ENCODE measurements at places on chromosomes 11 and 22.

- DNase-seq: no peak
Measured at GRCh38 chr11:60349990-60350389, 22.9 kb downstream of the MS4A6E start.

DNA sequence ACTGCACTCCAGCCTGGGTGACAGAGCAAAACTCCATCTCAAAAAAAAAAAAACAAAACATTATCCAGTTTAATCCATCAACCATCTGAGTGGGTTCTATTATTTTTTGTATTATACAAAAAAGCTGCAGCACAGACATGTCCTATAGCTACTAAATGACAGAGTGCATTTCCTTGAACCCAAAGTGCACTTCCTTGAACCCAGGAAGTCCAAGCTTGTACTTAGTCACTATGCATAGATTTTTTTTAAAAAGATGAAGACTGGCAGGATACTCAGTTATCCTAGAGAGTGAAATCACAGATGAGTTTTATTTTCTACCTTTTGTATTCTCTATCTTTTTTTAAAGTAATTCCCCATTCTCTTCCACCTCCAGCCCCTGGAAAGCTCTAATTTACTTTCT lies 8.0 kb upstream of the RRAS2 start:
- DNase-seq: no peak

DNA sequence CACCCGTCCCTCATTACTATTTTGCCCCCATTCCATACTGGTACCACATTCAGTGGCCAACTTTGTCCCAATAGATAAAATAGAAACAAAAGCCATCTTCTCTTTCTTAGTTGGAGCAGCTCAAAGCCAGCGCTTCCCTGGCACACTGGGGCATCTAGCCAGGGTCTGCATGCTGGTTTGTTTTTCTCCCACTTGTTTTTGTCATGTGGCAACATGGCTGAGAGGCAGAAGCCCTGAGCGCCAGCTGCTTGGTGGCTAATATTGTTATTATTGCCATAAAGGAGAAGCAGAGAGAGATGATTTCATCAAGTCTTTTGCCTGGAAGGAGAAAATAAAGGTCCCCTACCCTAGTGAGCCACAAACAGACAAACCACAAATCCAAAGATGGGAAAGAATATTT lies 48.4 kb upstream of the CRTAM start:
- DNase-seq: no peak

GRCh38 chr22:40235308-40235707 lies 57.6 kb downstream of the TNRC6B start:
- DNase-seq: no peak

GRCh38 chr11:45022294-45023064 lies 71.8 kb upstream of the TP53I11 start:
- DNase-seq: no peak

DNA sequence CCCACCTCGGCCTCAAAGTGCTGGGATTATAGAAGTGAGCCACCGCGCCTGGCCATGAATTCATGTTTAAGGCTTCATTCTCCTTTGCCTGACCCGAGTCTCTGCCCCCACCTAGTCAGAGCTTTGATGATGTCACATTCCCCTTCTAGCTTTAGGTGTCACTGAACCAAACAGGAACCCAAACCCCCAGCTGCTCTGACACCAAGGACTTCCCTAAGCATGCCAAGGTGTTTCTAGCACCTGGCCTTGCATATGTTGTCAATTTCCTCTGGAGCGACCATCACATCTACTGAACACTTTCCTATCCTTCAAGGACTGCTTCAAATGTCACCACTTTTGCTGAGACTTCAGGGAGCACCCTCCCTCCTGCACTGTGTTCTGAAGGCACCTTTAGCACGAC lies 2.3 kb downstream of the F2 start:
- no peak for DNase-seq

DNA sequence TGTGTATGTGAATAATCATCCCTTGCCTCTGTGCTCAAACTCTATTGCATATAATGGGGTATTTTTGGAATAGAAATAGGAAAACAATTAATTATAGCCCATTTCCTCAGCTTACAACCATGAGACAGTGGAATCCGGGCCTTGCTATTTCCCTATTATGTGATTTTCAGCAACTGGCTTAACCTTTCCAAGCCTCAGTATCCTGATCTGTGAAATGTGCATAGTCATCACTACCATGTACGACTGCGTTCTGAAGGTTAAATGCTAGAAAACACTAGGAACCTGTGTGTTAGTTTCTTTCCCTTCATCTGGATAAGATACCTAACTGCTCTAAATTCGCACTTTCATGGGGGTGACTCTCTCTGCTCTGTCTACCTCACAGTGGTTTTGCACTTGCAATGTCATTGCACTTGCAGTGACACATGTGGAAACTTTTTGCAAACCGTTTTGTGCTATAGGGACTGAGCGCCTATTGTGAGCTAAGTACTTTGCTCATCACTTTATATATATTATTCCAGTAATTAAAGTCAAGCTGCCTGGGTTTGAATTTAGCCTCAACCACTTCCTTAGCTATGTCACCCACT lies 48.3 kb downstream of the IRAG1 start:
- no peak for DNase-seq

GRCh38 chr22:33274214-33275072 lies 216.3 kb upstream of the SYN3 start:
- peak; percentile 67 for DNase-seq

DNA sequence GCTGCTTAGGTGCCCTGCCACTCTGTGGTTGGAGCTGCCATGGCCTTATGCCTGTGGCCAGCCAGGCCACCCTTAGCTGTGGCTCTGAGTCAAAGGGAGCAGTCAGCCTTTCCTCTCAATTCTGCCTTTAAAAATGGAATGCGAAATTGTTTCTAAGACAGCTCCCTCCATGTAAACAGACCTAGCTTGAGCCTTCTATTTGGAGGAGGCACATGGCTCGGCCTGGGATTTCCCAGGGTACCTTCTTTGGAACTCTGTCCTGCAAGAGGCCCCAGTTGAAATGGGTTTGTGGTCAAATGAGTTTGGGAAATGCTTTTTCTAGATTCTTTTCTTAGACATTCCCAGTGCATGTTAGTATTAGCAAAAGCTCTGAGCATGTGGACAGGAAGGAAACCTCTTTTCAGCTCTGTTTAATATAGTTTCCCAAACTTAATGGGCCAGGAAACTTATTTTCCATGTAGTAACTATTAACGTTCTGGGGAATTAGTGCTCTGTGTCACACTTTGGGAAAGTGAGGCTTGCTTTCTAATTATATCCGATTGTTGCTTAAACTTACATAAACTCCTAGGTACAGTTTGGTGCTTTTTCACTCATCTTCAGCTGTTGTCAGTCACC lies 7.8 kb downstream of the PHOX2A start:
- DNase-seq: no peak

DNA sequence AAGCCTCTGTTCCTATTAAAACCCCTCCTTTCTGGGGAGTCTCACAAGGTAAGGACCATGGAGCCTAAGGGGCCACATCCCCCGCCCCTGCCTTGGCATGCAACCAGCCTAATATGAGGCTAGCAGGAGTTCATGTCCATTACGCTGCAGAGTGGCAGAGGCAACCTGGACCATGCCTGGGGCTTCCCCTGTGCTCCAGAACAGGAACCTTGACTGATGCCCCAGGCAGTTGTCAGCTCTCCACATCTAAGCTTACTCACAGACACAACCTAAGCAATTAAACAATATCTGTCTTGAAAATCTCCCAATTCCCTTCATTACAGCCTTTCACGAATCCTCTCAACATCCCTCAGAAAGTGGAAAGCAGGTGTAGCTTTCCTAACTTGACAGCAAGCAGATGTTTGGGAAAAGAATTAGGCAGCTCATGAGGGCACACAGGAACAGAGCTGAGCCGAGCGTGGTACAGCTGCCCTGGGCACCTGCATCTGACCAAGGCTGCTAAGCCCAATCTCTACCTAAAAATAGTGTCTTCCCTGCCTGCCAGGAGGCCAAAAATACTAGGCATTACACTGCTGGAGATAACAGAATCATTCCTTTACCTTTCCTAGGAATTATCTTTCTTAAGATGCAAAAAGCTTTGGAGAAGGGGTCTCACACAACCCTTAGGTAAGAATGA lies 20.8 kb downstream of the C11orf71 start:
- no peak for DNase-seq

- DNase-seq: no peak
Measured at GRCh38 chr11:14029440-14029839, 66.9 kb downstream of the SPON1 start.

DNA sequence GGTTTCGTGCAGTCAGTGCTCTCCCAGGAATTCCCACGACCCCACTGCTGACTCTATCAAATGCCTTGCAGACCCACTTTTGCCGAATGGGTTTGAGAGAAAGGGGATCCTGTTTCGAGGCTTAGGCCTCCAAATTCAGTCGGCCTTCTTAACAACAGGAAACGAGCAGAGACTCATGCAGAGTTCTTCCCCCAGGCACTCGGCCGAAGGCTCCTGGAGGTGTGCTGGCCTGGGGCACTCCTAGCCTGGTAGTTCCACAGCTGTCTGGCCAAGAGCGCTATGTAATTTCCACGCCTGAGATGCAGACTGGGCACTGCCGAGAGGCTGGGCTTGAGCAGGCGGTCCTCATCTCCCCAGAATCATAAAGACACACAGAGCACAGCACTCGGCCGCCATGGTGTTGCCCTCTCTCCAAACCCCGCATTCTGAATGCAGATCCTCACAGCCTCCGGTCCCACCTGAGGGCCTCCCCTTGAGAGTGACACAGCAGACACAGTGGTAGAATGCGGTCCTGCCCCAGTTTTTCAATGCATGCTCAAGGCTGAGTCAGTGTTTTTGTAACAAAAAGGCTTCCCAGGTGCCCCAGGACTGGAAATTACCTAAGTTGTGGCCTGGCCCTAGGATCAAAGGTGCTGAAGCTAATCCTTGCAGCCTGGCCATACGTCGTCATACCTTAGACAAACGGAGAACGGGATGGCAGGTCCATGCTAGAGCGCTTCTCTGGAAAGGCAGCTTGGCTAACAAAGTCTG lies 30.2 kb upstream of the BID start:
- no peak for DNase-seq

DNA sequence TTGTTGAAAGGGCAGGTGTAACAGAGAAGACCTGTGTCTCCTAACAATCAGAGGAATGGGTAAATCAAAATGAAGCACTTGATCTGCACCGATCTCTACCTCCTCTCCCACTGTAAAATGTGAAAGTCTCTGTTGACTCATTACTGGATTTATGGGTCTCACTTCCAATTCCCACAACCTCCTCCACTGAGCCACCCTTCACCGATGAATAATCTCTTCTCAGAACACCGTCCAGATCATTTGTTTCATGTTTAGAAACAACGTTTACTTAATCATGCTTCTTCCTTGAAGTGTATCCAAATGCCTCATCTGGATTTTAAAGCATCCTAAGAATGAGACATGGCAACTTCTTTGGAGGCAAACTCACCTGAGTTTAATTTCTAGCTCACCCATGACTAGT lies 643.6 kb downstream of the ETS1 start:
- no peak for DNase-seq

GRCh38 chr22:35952576-35952975 lies 76.0 kb downstream of the RBFOX2 start:
- DNase-seq: no peak

DNA sequence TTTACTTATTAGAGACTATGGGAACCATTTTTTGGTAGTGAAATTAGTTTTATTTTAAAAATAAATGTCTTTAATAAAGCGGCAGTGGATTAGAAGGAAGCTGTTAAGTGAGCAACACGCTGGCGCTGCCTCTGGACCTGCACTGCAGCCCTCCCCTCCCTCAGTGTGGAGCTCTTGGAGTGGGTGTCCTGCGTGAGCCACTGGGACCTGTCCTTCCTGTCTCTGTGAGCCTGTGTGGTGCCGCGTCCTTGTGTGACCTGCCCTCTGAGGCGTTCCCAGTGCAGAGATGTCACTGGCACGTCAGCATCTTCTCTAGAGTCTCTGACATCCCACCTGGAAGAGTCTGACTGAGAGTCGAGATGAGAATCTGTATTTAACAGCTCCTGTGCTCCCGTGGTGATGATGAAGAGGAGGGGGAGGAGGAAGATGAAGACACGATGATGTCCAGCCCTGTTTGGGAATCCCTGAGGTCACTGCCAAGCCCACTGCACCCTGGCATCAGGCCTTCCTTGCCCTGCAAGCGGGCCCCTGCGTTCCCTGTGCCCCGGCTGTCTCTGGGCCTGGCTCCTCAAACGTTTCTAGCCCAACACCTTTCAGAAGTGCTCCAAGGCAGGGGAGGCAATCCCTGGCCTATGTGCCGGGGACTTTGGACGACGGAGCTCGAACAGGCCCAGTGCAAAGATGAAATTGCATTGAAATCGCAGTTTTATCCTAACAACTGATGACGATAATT lies 271.8 kb downstream of the TBC1D22A start:
- no peak for DNase-seq

- DNase-seq: no peak
Measured at GRCh38 chr11:107265591-107266121, 192.0 kb downstream of the CWF19L2 start.

DNA sequence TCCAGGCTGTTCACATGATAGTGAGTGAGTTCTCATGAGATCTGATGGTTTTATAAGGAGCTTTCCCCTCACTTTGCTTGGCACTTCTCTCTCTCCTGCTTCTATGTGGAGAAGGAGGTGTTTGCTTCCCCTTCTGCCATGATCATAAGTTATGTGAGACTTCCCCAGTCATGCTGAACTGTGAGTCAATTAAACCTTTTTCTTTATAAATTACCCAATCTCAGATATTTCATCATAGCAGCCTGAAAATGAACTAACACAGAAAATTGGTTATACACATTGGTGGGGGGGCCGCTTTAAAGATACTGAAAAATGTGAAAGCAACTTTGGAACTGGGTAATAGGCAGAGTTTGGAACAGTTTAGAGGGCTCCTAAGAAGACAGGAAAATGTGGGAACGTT lies 741.1 kb upstream of the LUZP2 start:
- DNase-seq: no peak

GRCh38 chr11:106594751-106595351 lies 423.4 kb downstream of the GUCY1A2 start:
- no peak for DNase-seq

Data from hematopoietic multipotent progenitor cell treated with erythropoietin and hydrocortisone succinate and interleukin-3 and kit ligand, for 6 days (in vitro differentiated cells).